ENCODE measurements at places on chromosomes 16 and 17. TPM values are rescaled to one million over a fixed set of nuclear protein-coding genes. Genes with fewer than 3 reads are reported as not detected.

ATP2A1 gene
- 8.3 TPM for total RNA-seq

DNA sequence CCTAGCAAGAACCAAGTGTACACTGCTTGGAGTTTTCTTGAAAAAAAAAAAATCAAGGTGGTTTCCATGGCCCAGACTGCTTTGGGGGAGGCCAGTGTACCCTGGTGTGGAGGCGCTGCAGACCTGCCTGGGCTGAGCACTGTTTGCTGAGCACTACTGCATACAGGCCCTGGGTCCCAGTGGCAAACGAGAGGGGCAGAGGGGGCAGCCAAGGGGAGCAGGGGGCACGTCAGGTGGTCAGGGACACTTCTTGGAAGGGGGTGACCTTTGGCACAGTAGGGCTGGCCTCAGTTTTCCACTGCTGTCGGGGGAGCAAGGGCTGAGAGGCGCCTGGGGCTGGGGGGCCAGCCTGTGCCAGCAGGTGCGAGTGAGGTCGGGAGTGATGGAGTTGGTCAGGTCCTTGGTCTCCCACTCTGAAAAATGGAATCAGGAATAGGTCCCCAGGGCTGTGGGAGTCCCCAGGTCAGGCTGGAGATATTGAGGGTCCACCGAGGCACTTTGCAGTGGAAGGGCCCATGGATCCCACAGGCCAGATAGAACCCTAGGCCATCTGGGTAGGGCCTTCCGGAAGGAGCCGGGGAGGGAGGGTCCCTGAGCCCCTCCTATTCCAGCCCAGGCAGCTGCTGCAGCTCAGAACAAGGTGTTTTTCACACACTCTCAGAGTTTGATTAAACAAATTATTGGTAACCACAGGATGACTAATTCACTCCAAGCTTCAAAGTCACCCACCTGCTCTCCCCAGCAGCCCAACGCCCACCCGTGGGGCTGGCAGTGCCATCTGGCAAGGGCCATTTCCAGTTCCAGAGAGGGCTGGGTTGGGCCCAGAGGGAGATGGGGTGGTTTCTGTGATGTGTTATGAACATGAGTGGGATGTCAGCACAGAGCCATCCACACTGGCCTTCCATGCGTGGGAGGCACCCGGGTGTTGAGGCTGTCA lies 3.5 kb downstream of the ZFPM1 start:
- H3K4me3 ChIP-seq, result peak overlapping the region; percentile 93
- no peak for DNase-seq
- H3K27ac ChIP-seq, result no peak overlapping the region
- H3K27me3 ChIP-seq, result no peaks in the 10 kb centered on the region
- H3K36me3 ChIP-seq, result no peaks in the 10 kb centered on the region
- H3K4me1 ChIP-seq, result peaks cover 27% of the 10 kb centered on the region

GRCh38 chr17:50375858-50376538 lies 3.0 kb downstream of the EME1 start:
- H3K36me3 ChIP-seq, result 0 out of 2 replicates have a peak, but pooled peaks cover under 1% of the 10 kb centered on the region
- no peak for DNase-seq
- H3K27me3 ChIP-seq, result no peaks in the 10 kb centered on the region
- no peak overlapping the region for H3K27ac ChIP-seq
- no peak overlapping the region for H3K4me3 ChIP-seq

DNA sequence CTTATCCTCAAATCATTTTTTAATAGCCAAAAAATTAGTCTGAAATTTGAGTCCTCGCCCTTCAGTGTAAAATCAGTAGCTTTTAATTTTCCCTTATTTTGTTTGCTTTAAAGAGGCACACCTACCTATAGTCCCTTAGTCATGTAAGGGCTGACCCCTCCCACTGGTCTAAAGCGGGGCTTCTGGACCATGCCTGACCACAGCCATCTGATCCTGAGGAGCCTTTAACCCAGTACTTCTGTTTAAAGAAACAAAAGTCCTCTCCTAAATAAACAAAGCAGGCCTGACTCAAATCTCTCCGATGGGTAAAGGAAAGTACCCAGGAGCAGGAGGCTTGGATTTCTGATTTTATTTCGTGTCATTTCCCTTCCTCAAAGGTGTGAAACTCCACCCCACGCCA lies 92.0 kb upstream of the CCL2 start:
- H3K27ac ChIP-seq, result no peak overlapping the region
- H3K4me3 ChIP-seq, result no peak overlapping the region
- H3K36me3 ChIP-seq, result no peaks in the 10 kb centered on the region
- H3K27me3 ChIP-seq, result peaks cover 12% of the 10 kb centered on the region

ZSCAN10 gene
- total RNA-seq, result 0.23 TPM

- peaks cover 29% of the 10 kb centered on the region for H3K4me1 ChIP-seq
- H3K36me3 ChIP-seq, result peaks cover 19% of the 10 kb centered on the region
- H3K4me3 ChIP-seq, result no peak overlapping the region
- no peaks in the 10 kb centered on the region for H3K27me3 ChIP-seq
- H3K27ac ChIP-seq, result no peak overlapping the region
These were observed 6.6 kb downstream of the SEC14L1 start for GRCh38 chr17:77147357-77147801.

DNA sequence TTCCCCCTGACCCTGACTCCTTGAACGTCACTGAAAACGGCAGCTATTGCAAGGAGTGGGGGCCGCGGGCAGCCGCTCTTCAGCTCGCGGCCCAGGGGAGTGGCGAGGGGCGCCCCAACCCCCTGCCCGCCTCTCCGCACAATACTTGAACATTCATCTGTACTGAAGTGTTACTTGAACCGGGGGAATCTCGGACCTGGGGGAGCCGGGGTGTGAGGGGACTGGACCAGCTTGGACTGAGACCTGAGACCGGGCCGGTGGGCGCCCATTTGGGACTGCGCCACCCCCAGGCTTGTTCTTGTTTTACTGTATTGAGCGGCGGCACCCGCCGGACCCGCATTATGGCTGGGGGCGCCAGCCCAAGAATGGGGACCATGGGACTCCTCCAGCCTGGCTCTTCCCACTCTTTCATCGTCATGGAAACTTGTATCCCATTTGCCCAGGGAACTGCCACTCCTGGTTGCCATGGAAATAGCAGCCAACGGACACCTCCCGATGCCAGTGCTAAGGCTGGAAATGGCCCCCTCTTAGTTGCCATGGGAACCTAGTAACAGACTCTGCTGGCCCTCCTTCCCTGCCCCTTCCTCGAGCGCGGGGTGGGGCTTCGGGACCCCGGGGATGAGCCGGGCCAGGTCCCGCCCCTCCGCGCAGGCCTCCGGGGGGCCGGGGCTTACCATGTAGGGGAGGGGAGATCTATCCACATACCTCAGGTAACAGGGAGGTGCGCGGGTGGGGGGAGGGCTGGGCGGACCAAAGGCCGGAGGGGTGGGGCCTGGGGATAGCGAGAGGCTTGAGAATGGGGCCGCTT lies 805 bp upstream of the ORAI3 start:
- peaks cover 15% of the 10 kb centered on the region for H3K4me1 ChIP-seq
- DNase-seq, result peak; percentile 90
- peaks cover 9% of the 10 kb centered on the region for H3K36me3 ChIP-seq
- no peaks in the 10 kb centered on the region for H3K27me3 ChIP-seq
- H3K4me3 ChIP-seq, result peak overlapping the region; percentile 90

APPBP2 gene
- 27.5 TPM for total RNA-seq

GRCh38 chr16:2825906-2826305 lies 4.2 kb upstream of the ZG16B start:
- no peak overlapping the region for H3K4me3 ChIP-seq
- H3K4me1 ChIP-seq, result peaks cover 14% of the 10 kb centered on the region
- no peaks in the 10 kb centered on the region for H3K27me3 ChIP-seq
- H3K27ac ChIP-seq, result no peak overlapping the region
- H3K36me3 ChIP-seq, result no peaks in the 10 kb centered on the region
- DNase-seq, result no peak

- DNase-seq, result no peak
- H3K36me3 ChIP-seq, result no peaks in the 10 kb centered on the region
- H3K4me3 ChIP-seq, result no peak overlapping the region
- H3K27me3 ChIP-seq, result no peaks in the 10 kb centered on the region
- 0 out of 2 replicates have a peak overlapping the region, but pooled peaks have one; percentile 59 for H3K27ac ChIP-seq
These were observed 45.4 kb downstream of the WSB1 start for GRCh38 chr17:27339198-27339835.

CASKIN1 gene
- 2.1 TPM for total RNA-seq

DNA sequence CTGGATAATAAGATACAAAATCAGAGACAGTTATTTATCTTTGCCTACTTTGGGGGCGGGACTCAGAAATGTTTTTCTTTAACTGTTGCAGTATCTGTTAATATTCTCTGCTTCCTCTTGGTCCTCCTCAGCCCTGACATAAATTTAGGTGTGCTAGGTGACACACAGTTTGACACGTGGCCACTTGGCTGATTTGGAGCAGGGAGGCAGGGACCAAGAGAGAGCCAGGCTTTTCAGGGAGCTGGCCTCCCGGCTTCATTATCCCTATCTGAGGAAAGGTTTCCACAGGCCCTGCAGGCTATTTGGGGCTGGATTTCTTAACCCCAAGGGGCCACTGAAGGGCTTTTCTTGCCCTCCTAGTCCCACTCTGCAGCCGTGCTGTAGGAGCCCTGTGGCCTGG lies 20.1 kb upstream of the NAT9 start:
- no peaks in the 10 kb centered on the region for H3K27me3 ChIP-seq
- H3K27ac ChIP-seq, result no peak overlapping the region
- H3K4me3 ChIP-seq, result no peak overlapping the region

ZG16 gene
- 0.26 TPM for total RNA-seq

NPIPB12 gene
- total RNA-seq, result 108 TPM

Data from PC-9 (cell line).